ENCODE measurements at places on chromosomes 2 and 18. TPM values are rescaled to one million over a fixed set of nuclear protein-coding genes. Genes with fewer than 3 reads are reported as not detected.

The MAPRE2 gene
- total RNA-seq, result 4.5 TPM

The TRIM54 gene
- 0.16 TPM for total RNA-seq

The CIDEA gene
- total RNA-seq, result 0.80 TPM

The UGT1A4 gene
- total RNA-seq, result 0.80 TPM

The LBX2 gene
- 0.32 TPM for total RNA-seq

The ERMN gene
- not detected for total RNA-seq

The APCDD1 gene
- total RNA-seq, result 42.2 TPM

Measured in esophagus mucosa (tissue), 1 donor.